GM13976 (cell line): ENCODE measurements at places on chromosomes 2 and 18.

- no peak for DNase-seq
Observed at GRCh38 chr2:98907966-98908905, 27.8 kb downstream of the CRACDL start.

- no peak for DNase-seq
Observed at GRCh38 chr2:131016826-131017741, 76.2 kb downstream of the FAM168B start.

DNA sequence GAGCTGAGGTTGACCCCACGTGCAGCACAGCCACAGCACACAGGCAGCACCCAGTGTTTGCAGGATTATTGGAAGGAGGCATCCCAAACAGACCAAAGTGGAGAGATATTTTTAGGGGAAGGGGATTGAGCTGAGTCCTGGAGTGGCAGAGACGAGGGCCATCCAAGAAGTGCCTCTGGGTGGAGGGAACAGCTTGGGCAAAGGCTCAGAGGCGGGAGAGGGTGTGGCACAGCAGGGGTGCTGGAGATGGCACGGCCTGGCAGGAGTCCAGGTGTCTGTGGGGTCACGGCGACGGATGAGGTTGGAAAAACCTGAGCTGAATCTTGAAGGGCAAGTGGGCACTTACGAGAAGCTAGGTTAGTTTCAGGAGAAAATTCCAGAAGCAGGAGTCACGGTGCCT, 60.6 kb downstream of the INHBB start:
- no peak for DNase-seq

GRCh38 chr2:11254100-11254536, 90.3 kb downstream of the ROCK2 start:
- no peak for DNase-seq
